ENCODE measurements at places on chromosomes 12 and 14.

GRCh38 chr14:83255727-83256090 is 1722.1 kb upstream of the SEL1L start:
- DNase-seq = no peak

- DNase-seq = no peak
Measured at GRCh38 chr12:105240228-105240627, 4.3 kb upstream of the APPL2 start.

DNA sequence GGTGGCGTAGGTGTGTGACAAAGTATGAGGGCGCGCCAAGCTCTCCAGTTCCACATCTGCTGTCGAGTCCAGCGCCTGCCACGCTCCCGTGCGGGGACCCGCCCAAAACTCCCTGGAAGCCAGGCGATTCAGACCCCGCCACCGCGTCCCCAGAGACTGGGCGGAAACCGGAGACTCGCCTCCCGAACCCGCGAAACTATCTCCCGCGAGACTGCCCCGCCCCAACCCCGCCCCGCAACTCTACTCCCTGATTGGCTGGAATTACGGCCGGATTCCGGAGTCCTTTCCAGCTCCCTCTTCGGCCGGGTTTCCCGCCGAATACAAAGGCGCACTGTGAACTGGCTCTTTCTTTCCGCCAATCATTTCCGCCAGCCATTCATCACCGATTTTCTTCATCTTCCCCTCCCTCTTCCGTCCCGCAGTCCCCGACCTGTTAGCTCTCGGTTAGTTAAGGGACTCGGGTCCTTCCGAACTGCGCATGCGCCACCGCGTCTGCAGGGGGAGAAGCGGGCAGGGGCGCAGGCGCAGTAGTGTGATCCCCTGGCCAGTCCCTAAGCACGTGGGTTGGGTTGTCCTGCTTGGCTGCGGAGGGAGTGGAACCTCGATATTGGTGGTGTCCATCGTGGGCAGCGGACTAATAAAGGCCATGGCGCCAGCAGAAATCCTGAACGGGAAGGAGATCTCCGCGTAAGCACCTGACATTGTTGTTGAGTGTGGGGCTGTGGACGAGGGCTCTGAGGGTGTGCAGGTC is at the start of gene MTHFD1:
Gene MTHFD1, plus strand, starts transcription at position 572 of the 751 bp plus-strand sequence. Its CDS starts 75 bp downstream, at position 647.
- peak; percentile 98 for DNase-seq

- DNase-seq = no peak
Measured at GRCh38 chr12:68042212-68042699, 53.0 kb downstream of the IFNG-AS1 start.

DNA sequence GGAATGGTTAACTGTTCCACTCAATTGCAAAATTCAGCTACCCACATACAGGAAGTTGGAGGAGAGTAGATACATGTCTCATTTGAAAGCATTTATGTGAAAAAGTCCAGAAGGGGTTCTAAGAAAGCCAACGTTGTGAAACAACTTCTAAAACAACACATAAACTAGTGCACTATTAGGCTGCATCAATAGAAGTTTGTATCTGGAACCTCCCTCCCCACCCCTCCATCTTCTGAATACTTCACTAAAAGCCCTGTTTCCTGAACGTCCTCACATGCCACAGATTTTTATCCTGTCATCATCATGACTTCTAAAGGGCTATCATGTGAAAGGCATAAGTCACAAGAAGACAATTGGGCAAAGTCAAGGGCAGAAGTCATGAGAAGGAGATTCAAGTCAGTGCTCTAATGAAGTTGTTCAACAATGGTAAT is 5.5 kb downstream of the KRT79 start:
- no peak for DNase-seq

- DNase-seq = no peak
Measured at GRCh38 chr12:124448241-124448954, 119.0 kb downstream of the NCOR2 start.

DNA sequence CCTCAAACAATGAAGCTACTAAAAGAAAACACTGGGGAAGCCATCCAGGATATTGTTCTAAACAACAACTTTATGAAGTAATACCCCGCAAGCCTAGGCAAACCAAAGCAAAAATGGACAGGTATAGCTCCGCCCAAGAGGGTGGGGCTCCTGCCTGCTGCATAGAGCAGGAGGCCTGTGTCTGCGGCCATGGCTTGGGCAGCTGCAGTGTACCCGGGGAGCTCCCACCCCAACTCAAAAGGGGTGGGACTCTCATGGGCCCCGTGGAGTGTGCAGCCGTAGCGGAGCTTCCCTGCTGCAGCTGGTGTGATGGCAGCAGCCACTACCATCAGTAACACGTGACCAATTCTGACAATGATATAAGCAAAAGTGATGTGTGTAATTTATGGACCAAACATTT is 264.2 kb upstream of the KITLG start:
- DNase-seq = no peak

- DNase-seq = no peak
Measured at GRCh38 chr14:104609666-104610065, 5.1 kb upstream of the TMEM179 start.

DNA sequence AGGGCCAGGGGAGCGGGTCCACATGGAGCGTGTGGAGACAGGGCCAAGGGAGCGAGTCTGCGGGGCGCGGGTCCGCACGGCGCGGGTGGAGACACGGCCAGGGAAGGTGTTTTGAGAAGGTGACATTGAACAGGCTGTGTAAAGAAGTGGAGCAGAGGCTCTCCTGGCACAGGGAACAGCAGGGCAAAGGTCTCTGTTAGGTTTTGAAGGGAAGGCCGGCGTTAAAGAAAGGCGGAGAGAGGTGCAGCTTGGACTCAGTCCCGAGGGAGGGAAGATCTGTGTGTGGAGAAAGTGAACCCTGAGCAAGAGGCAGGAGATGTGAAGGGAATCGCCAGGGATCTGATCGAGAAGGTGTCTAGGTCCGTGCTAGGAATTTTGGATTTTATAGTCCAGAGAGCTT is 1.8 kb downstream of the PXMP2 start:
- no peak for DNase-seq

DNA sequence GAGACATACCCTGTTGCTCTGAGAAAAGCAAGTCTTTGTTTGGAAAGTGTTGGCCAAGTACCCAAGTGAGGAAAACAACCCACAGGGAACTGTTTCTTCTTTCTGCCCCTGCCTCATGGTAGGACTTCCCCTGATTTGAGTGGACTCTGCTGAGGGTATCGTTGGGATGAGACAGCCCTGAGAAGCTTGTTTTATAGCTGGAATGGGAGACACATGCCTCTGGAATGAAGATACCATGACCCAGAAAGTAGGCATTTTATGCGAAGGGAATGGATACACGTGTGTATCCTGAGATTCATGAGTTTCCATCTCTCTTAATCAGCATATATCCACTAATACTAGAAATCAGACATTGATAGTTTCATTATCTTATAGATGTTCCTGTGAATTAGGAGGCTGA is 382.3 kb downstream of the ATP23 start:
- DNase-seq = no peak

GRCh38 chr12:26266881-26267280 is 71.5 kb downstream of the SSPN start:
- DNase-seq = no peak

GRCh38 chr12:4518106-4518728 is 20.5 kb upstream of the RAD51AP1 start:
- DNase-seq = no peak

GRCh38 chr14:63276492-63277342 is 42.0 kb downstream of the GPHB5 start:
- peak; percentile 3 for DNase-seq

- peak; percentile 60 for DNase-seq
Measured at GRCh38 chr12:47808050-47808449, 11.7 kb downstream of the HDAC7 start.

- DNase-seq = no peak
Measured at GRCh38 chr12:50728417-50728816, 35.5 kb upstream of the ATF1 start.

DNA sequence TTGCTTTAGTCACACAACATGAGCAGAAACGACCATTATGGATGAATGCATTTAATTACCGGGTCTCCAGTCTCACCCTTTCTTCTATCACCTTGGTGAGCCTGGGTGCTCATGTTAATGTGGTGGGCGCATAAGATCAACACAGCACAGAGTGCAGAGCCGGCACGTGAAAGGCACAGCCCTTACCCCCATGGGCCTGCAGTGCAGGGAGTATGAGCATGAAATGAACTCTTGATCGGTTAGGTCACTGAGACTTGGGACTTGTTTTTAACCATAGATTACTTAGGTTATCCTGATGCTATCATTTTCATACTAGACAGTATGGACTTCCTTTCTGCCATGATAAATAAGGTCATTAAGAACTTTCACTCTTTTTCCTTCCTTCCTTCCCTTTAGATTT is 156.8 kb downstream of the CRADD start:
- no peak for DNase-seq

DNA sequence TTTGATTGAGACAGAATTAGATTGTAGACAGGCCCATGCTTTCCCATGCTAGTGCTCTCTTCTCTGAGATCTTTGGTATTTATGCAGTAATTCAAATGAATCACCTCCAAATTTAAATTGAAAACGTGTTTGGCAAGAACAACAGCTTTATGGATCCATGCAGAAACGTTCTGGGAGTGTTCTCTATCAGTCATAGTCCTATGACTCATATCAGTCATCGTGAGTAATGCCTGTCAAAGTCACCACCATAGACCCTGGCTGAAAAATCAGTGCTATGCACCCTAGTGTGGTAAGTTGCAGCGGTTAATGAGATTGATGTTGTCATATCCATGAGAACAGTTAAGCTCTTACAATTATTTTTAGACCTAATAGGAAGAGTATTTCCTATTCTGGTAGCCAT is 90.1 kb upstream of the FOXG1 start:
- no peak for DNase-seq
